ENCODE measurements at places on chromosomes 1 and 21.

- DNase-seq: no peak
These were observed 27.8 kb downstream of the WNT9A start for GRCh38 chr1:227919906-227920305.

- no peak for DNase-seq
These were observed 13.7 kb downstream of the PI4KB start for GRCh38 chr1:151313501-151313900.

- no peak for DNase-seq
These were observed 366.2 kb downstream of the USH2A start for GRCh38 chr1:216057063-216057462.

DNA sequence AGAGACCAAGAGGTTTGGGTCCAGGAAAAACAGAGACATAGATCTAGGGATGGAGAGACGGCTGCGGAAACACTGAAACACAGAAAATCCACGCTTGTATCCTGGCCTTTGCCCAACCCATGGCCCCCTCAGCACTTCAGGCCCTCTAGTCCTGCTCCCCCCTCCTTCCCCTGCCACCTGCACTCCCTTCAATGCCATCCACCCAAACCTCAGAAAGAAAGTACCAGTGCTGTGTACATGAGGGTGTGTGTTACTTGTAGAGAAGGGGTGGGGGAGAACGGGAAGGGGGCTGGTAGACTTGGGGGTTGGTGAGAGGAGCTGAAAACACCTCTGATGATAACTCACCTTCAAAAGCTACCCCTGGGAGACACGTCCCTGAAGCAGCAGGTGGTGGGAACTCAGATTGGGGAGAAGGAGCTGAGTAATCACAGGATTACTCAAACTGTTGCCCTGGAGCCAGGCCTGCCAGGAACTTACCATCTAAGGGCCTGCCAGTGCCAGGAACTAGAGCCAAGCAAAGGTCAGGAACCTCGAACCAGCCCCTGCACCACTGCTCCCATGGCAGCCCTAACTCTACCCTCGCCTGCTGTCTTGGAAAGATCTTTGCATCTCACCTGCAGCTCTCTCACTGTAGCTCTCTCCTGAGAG, 11.5 kb downstream of the RORC start:
- no peak for DNase-seq

GRCh38 chr21:24658026-24658425, 949.3 kb downstream of the MRPL39 start:
- DNase-seq: no peak

DNA sequence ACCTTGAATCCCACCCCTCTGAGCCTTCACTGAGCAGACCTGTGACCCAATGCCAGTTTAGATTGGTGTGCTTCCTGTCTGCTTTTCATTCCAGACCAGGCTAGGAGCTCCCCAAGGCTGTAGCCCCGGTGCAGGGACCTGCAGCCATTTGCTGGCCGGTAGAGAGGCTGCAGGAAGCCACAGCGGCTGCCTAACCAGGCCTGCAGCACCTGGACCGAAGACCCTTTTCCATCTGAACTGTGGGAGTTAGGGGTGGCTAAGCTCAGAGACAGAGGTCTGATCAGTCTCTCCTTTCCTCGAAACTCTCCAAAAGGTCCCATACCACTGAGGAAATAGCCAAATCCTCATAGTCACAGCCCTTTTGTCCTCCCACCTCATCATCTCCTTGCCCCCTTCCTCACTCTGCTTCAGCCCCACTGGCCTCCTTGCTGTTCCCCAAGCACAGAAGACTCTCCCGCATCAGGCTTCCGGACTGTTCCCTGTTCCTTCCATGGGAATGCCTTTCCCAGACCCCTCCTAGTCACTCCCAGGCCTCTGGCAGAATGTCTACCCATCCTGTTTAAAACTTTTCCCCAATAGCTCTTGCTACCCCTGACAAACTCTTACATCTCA, 674 bp upstream of the TTC4 start:
- DNase-seq: no peak

GRCh38 chr1:220708936-220709801, 19.0 kb downstream of the C1orf115 start:
- DNase-seq: no peak

- DNase-seq: no peak
These were observed 32.9 kb downstream of the TNFSF18 start for GRCh38 chr1:173017792-173018191.

DNA sequence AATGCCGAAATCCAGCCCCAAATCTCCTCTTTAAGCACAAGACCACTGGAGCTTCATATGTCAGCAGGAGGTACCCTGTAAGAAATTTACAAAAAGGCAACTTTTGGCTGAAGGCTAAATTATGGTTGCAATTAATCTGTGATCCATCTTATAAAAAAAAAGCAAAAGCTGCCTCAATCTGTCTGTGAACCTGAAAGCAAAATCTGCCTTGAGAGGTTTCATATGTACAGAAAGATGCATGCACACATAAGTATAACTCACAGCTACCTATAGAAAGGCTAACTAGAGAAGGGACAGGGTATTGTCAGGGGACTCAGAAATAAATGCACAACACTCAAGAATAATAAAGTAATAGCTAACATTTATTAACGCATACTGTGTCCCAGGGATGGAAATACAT, 964.2 kb upstream of the ADGRL2 start:
- no peak for DNase-seq

DNA sequence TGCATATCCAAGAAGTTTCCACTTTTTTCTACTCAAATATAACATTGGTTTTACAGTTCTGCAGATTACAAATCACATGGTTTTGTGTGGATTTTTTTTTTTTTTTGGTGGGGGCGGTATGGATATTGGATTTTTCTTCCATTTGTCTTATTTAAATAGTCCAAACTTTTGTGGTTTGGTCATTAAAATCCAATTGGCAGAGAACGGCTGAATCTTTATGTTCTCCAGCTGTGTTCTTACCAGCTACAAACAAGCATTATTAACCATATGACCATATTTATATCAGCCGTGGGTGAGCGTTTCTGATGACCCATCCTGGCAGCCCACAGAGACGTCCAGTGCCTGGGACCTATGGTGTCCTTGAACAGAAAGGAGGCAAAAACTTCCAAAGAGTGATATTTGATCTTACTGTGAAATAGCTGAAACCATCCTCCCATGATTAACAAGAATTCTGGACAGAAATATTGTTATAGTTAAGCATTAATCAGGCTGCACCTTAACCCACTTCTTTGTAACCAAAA, 200.4 kb downstream of the LYPLAL1 start:
- no peak for DNase-seq

DNA sequence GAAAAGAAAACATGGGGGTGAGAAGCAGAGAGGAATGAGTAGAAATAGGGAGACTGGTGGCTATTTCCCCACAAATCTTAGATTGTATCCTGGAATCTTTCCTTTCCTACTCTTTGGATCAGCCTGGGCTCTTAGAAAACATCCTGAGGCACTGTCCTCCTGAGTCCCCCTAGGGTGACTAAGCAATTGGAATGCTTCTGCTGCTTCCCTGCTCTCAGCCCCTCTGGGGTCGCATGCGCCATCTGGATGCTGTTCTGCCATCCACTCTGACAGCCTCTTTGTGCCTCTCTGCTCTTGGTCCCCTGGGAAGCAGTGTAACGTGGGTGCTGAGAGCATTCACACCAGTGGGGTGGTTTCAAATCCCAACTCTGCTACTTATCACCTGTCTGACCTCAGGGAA, 443.0 kb downstream of the SIPA1L2 start:
- DNase-seq: no peak

DNA sequence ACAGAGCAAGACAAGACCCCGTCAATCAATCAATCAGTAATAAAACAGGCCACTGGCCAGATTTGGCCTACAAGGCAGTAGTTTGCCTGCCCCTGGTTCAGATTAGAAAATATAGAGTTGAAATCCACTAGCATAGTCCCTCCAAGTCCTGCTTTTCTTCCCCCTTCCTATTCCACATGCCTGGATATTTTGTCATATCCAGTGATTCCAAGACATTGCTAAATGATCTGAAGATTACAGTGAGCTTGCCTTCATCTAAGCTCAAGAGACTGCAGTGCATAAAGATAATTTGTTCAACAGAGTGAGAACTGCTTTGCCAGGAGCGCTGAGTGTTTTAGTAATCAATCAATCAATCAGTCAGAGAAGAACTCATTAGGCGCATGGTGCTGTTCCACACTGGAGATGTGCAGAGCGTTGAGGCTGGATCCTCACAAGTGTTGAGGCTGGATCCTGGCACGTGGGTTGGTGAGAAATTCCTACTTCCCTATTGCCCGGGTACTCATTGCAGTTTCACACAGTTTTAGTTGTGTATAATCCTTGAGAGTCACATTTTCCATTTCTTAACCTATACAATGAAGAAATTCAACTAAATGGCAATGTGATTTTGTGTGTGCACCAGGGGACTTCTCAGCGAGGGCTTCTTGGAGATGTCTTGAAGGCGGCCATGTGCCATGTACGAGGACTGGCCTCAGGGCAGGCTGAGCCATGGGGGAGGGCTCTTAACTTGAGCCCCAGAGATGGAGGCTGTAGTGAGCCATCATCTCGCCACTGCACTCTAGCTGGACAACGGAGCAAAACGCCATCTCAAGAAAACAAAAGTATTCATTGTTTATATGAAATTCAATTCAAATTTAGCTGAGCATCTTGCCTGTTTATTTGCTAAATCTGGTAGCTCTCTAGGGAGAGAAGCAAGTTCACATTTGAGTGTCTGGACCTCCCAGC, 76.3 kb downstream of the TOMM20 start:
- no peak for DNase-seq

DNA sequence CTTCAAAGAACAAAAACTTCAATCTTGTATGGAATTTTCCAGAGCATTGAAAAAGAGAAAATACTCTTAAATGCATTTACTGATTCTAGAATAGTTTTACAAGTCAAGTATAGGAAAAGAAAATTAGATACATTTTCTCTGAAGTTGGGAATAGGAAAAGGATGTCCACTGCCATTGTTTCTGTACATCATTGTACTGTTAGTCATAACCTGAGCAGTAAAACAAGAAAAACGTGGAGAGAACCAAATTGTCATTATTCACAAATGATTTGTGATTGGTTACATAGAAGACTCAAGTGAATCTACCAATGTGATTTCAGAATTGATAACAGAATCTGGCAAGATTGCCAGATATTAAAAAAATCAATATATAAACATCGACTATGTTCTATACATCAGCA, 27.4 kb downstream of the PRKACB start:
- DNase-seq: no peak

GRCh38 chr21:34935452-34935851, 113.7 kb downstream of the RUNX1 start:
- DNase-seq: no peak

DNA sequence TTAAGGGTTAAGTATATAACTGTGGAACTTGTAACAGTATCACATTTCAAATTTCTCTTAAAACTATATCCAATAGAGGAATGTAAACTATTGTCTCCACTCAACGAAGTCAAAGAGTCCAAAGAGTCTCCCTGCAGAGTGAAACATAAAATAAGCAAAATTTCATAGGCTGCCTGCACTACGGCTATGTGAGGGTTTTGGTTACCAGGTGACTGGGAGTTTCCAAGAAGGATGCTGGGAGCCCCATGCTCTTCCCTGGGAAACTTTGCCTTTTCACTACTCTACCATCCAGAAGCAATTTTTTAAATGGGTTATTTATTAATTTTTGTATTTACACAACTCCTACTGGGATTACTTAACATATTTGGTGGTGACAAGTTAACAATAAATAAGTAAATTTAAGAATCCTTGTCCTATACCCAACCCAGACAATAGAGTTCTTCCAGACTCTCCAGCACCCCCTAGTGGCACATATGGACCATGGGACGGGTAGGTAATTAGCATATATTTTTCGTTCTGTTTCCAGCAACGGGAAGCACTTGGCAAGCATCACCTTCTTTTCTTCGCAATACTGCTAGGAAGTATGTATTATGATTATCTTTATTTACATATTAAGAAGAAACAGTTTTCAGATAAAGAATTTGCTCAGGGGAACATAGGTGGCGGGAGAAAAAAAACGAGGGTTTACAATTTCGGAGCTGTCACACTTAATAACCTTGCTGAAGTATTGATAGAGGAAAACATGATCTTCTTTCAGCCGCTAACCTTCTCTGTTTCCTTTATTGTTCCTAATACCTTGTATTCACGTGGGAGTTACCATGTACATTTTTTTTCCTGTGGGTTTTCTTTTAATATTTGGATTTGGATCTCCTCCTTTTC, 3.5 kb downstream of the FMO2 start:
- peak; percentile 11 for DNase-seq

GRCh38 chr1:56183151-56183550, 396.2 kb downstream of the PLPP3 start:
- no peak for DNase-seq

- no peak for DNase-seq
These were observed 79.9 kb upstream of the LAMC2 start for GRCh38 chr1:183106166-183106565.

GRCh38 chr1:233487408-233487807, 126.5 kb upstream of the KCNK1 start:
- no peak for DNase-seq

- no peak for DNase-seq
These were observed 127.1 kb downstream of the S1PR1 start for GRCh38 chr1:101363891-101364318.

DNA sequence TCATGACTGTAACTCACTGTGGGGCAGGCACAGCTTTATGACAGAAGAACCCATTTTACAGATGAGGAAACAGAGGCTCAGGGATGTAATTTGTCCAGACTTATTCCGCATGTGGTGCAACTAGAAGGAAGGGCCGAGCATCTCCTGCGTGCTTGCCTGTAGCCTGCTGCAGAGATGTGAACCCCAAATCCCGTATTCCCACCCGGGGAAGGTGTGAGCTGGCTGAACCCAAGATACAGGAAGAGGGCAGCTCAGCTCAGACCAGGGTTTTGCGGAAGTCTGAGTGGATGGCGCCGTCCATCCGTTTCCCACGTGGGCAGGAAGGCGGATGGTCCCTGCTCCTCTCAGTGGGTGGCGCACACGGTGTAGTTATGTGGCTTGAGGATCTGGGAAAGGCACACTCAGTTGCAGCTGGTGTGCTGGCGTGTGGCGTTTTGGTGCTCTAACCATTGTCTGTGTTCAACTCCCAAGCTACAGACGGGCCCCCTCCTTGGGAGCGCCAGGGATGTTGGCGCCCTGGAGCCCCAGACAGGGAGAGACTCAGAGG, 1.2 kb downstream of the CROCC start:
- DNase-seq: no peak

DNA sequence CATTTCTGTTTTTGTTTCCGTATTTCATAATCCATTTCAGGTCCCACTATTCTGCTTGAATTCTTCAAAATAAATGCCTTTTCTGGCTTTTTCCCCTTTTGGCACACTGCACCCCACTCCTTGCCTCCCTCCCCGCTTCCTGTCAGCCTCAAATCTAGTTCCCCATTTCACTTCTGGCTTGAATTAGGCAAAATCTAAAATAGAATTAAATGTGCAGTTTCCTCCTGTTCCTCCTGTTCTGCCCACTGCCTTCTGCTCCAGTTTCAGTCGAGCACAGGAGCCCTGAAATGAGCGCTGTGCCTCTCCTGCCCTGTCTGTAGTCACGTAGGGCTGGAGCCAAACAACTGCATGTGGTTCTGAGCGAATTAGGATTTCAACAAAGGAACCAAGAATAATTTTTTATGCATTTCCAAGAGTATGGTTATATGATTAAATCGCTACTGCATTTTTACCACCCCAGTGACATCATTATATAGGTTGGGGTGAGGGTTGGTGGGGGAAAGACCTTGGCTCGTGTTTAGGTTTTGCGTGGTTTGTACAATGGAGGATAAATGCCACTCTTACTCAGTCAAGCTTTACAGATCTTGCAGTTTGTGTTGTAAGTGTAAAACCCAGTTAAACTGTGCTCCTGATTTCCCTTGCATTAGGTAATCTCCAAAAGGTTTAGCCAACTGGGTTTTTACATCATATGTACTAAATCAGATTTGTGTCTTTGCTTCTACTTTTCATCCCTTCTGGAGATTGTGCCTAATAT, 114.9 kb downstream of the VPS13D start:
- DNase-seq: no peak

All from stimulated activated CD4-positive, alpha-beta T cell treated with anti-CD3 and anti-CD28 coated beads, Interleukin-4, amount 100 ng/mL, for 4 hours (primary cell).